ENCODE measurements at places on chromosomes 11 and 22.

DNA sequence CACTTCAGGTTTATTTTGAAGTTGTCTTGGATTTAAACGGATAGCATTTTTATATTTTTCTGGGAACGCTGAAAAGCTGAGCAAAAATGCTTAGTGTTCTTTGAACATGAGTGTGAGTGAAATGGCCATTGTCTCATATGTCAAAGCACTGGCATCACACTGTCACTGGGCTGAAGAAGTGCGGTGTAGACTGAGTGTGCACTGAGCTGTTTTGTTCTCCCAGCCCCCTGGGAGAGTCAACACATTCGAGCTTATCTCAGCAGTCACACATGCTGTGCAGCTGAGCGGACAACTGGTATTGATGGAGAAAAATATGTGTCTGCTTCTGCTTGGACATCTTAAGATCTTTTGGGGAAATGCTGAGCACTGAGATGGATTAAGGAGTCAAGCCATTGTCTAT is 90.8 kb downstream of the TECTA start:
- H3K27ac ChIP-seq, result peak overlapping the region; percentile 38
- DNase-seq, result no peak
- H3K36me3 ChIP-seq, result no peaks in the 10 kb centered on the region

GRCh38 chr22:37571258-37571991 is 8.5 kb downstream of the LGALS2 start:
- peaks cover 15% of the 10 kb centered on the region for H3K36me3 ChIP-seq
- H3K27ac ChIP-seq, result no peak overlapping the region
- no peaks in the 10 kb centered on the region for H3K27me3 ChIP-seq
- no peak overlapping the region for H3K4me3 ChIP-seq

DNA sequence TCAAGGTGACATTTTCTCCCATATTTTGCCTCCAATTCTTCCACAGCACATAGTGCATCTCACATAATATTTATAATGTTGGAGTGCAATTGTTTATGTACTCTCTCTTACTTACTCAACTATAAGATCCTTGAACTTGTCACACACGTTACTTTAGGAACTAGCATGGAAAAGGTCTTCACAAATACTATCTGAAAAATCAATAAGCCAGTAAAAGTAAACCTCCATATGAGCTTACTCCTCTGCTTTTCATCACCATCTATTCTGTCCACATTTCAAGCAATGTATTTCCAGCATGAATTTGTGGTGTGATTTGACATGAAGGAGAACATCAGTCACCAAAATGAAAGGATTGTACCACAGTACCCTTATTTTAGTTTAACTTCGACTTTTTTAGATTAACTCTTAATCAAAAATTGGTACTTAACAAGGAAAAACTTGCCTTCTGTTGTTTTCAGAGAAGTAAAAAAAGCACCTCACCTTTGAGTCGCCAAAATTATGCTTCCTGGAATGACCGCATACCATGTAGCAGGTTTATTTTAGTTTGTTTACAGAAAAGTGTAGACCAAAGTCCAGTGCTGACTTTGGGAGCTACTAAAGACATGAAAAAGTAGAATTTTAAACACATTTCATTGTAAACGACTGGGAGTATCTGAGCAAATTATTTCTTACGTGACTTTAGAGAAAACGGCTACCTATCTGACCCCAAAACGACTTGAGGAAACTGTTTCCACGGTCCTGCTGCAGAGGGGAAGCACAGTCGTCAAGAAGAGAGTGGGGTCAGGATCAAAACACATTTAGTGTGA is at the start of gene SLC22A9:
Gene SLC22A9, plus strand, starts transcription at position 621 of the 806 bp plus-strand sequence. CDS start 272 bp downstream, outside the sequence.
- no peaks in the 10 kb centered on the region for H3K36me3 ChIP-seq
- H3K27me3 ChIP-seq, result no peaks in the 10 kb centered on the region
- H3K4me1 ChIP-seq, result no peaks in the 10 kb centered on the region
- DNase-seq, result no peak

DNA sequence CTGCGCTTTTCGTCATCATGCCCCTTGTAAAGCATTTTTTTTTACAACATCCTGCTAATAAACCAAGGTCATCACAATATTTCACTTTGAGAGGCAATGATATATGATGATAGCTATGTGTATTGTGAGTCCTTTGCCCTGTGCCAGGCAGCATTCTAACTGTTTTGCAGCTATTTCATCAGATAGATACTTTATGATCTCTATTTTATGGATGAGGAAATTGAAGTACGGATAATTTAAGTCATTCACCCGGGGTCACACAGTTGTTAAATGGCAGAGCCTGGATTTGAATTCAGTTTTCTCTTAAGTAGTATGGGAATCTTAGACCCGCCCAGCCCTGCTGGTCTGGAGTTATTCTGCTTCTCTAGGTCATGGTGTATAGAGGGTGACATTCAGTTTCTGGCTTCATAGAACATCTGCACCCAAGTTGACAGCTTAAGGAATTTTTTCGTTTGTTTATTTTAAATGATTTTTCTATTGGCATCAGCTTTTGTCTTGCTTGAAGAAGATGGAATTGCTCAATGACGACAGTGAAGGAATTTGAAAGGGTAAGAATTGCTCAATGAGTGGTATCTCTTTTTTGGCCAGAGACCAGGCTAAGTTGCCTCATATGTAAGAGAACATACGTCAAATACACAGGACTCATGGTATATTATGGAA is 926 bp downstream of the PRR5L start:
- no peak for DNase-seq
- no peak overlapping the region for H3K4me3 ChIP-seq
- no peak overlapping the region for H3K27ac ChIP-seq
- peaks cover 10% of the 10 kb centered on the region for H3K27me3 ChIP-seq

DNA sequence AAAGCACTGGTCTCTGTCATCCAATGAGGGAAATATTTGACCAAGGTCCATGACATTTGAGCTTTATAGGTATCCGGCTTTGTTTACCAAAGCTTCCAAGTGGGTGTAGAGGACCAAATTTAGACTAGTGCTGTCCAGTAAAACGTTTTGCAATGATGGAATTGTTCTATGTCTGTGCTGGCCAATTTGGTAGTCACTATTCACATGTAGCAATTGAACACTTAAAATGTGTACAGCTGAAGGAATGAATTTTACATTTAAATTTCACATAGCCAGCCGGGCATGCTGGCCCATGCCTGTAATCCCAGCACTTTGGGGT is 118.0 kb downstream of the PKNOX2 start:
- H3K4me1 ChIP-seq, result peaks cover 17% of the 10 kb centered on the region
- no peaks in the 10 kb centered on the region for H3K27me3 ChIP-seq
- no peak overlapping the region for H3K27ac ChIP-seq
- DNase-seq, result no peak

DNA sequence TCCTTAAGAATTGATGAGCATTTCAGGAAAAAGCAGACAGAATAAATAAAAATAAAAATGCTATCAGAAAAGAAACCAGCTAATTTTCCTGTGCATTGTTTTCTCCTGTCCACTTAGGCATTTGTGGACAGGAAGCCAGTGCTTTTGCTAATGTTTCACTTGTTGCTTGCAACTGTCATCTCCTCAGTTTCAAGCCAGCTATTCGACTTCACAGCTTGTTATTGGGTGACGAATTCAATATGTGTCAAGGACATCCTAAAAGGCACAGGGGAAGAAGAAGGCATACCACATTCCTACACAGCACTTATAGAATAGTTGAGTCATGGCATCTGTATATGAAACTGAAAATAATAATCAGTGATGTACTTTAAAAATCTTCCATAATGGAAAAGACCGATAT is 530.6 kb upstream of the KIRREL3 start:
- H3K4me3 ChIP-seq, result no peak overlapping the region
- H3K36me3 ChIP-seq, result no peaks in the 10 kb centered on the region
- no peak overlapping the region for H3K27ac ChIP-seq
- no peaks in the 10 kb centered on the region for H3K27me3 ChIP-seq
- no peak for DNase-seq

DNA sequence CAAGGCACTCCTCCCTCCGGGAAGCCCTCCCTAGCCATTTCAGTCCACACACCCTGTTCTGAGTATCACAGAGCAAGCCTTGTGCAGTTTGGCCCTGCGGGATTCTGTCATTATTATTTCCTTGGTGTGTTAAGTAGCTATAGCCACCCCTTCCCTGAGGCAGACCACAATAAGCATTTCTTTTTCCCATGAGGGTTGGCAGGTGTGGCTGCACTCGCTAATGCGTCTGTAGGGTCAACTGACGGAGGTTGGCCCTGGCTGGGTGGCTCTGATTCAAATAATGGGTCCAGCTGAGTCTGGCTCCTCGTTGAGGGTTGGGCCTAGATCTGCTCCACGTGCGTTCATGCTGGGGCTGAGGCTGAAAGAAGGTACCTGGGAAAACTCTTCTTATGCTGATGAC is 5.1 kb downstream of the F2 start:
- H3K4me1 ChIP-seq, result no peaks in the 10 kb centered on the region
- no peaks in the 10 kb centered on the region for H3K27me3 ChIP-seq
- H3K4me3 ChIP-seq, result no peak overlapping the region

DNA sequence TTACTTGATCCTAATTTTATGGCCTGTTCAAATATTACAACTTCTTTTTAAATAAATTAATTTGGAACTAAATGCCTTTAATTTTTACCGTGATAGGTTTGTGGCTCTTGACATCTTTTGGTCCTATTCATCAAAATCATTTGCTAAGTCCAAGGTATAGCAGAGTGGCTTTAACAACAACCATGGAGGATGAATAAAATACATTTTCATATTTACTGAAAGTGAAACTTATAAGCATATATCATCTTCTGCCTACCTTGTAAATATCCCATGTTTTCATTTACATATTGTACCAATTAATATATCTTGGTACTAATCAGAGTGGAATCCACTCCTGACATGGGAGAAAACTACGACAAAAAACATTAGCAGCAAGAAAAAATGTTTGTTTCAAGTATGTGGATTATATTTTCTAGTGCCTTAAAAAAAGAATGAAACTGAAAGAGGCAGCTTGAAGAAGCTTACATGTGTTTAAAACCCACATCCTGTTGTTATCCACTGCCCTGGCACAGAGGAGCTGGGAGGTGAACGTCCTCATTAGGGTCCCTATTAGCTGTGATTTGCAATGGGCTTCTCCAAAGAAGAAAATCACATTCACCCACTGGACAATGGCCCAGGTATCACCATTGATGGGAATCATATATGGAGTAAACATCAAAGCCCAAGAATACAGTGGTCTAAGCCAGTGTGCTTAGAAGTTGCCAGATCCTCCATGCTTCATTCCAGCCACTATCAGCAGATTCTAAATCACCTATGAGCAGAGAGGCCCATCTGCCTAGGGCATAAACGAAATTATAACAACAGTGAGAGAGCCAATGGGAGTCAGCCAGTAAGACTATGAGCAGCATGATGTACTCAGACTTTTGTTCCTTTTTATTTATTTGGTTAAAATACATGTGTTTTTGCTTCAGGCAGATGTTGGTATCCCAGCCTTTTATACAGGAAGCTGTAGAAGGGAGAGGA is 84.7 kb downstream of the MAML2 start:
- H3K27me3 ChIP-seq, result no peaks in the 10 kb centered on the region
- H3K4me3 ChIP-seq, result no peak overlapping the region
- H3K27ac ChIP-seq, result no peak overlapping the region
- H3K36me3 ChIP-seq, result no peaks in the 10 kb centered on the region

DNA sequence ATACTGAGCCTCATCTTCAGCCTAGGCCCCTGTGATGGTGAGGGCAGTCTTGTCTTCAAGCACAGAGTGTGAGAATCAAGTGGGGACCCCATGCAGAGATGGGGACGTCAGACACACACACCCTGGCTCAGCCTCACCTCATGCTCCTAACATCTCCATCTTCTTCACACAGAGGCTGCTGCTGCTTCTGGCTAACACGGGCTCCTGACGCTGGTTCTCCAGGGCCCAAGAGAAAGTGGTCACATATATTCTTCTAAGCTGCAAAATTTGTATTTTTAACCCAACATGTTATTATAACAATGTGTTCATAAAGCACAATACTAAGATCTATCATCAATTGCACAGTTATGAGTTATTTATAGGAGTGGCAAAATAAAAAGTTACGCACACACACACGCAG is 101.2 kb downstream of the VPREB1 start:
- H3K36me3 ChIP-seq, result no peaks in the 10 kb centered on the region
- no peak overlapping the region for H3K27ac ChIP-seq
- no peaks in the 10 kb centered on the region for H3K4me1 ChIP-seq
- DNase-seq, result no peak

DNA sequence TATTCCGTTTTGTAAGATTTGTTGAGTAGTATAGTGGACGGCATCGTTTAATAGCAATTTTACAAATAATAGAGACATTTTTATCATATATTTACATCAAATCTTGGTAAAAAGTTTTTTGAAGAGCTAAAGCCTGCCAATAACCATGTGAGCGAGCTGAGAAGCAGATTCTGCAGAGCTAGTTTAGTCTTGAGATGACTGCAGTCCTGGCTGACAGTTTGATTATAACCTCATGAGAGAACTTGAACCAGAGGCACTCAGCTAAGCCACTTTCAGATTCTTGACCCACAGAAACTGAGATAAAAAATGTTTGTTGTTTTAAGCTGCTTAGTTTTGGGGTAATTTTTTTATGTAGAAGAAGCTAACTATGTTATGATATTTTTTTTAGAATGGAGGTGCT is 78.9 kb downstream of the PDE3B start:
- no peak overlapping the region for H3K27ac ChIP-seq
- H3K4me1 ChIP-seq, result no peaks in the 10 kb centered on the region
- peaks cover 7% of the 10 kb centered on the region for H3K27me3 ChIP-seq

GRCh38 chr11:132101881-132102280 is 731.5 kb downstream of the NTM start:
- H3K4me1 ChIP-seq, result no peaks in the 10 kb centered on the region
- H3K4me3 ChIP-seq, result no peak overlapping the region
- H3K36me3 ChIP-seq, result no peaks in the 10 kb centered on the region

DNA sequence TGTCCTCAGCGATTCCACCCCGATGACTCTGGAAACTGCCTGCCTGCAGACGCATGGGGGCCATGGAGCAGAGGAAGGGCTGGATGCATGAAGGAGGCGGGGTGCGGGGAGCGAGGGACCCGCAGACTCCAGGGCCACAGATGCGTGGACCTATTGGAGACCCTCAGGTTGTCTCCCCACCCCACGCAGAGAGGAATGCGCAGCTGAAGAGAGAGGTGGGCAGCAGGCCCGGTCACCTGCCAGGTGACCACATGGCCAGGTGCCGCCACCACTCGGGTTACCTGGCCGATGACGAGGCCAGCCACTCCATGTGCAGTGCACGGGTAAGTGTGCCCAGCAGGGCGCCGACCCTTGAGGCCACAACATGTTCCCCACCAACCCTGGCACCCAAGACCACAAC is 371 bp downstream of the CCDC116 start:
- H3K36me3 ChIP-seq, result peaks cover 5% of the 10 kb centered on the region
- DNase-seq, result no peak
- no peaks in the 10 kb centered on the region for H3K4me1 ChIP-seq
- no peaks in the 10 kb centered on the region for H3K27me3 ChIP-seq

DNA sequence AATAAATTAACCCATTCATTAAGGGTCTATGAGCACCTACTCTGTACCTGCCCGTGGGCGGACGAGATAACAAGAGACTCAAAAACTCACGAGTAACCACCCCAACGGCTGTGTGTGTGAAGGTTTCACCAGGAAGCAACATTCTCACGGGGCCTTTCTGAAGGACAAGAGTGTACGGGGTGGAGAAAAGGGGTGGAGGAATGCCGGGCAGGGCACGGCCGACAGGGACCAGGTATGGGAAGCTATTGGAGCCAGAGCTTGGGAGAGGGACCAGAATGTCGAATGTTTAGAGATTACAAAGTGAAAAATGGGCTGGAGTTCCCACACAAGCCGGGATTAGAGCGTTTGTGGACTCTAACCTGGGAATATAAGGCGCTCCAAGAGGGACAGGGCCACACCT is 1.6 kb downstream of the KMT5B start:
- peak overlapping the region; percentile 98 for H3K4me3 ChIP-seq
- DNase-seq, result no peak
- H3K36me3 ChIP-seq, result no peaks in the 10 kb centered on the region
- no peak overlapping the region for H3K27ac ChIP-seq

Measured in endodermal cell (in vitro differentiated cells).